SK-N-SH treated with all-trans-retinoic acid at 6 μM for 48 hours (cell line): ENCODE measurements at places on chromosomes 7 and 10.

DNA sequence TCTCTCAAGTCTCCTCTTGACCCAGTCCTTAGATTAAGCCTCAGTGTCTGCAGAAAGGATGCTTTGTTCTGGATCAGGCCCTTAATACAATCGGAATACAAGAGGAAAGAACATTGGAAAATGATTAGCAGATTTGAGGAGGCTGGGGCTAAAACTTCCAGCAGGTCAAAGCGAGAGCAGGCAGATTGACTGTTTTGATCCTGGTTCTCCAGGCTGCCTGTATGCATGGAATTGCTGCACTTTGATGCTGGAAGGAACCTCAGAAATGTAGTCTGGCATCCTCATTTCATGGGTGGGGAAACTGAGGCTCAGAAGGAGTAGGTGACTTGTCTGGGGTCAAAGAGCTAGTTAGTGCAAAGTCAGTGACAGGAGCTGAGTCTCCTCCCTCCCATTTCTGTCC lies 202.8 kb downstream of the EMX2 start:
- ATAC-seq: no peak

GRCh38 chr7:27315066-27315465 lies 72.5 kb downstream of the EVX1 start:
- no peak for ATAC-seq

- no peak for ATAC-seq
Observed at GRCh38 chr10:88313878-88314277, 269.2 kb downstream of the RNLS start.

GRCh38 chr10:78754269-78755062 lies 314.3 kb upstream of the ZMIZ1 start:
- peak; percentile 65 for ATAC-seq

GRCh38 chr7:150742286-150742968 lies 5.2 kb downstream of the GIMAP5 start:
- ATAC-seq: no peak

DNA sequence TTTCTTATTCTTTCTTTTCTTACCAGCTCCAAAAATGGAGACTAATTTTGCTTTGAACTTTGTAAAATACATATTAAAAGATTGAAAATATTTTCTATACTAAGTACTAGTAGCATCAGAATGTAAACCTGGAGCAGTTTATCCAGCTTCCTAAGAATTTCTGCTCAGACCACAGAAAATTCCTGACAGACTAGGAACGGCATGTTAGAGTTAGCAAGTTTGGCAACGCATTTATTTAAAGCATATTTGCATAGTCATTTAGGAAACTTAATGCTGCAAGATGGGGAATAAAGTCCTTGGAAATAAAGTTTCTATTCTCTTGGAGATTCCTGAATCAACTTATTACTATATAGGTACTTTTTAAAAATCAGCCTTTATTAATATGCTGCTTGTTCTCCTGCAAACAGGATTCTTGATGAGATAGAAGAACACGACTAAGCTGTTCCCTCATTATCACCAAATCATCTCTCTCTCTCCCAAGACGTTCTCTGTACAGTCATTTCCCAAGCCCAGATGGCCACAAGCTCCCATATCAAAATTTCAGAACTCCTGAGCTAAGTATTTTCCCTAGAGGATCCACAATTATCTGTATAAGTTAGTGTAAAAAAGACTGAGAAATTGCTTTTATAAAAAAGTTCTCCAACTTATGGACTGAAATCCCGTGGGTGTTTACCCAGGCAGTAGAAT lies 305.8 kb upstream of the NEBL start:
- no peak for ATAC-seq

DNA sequence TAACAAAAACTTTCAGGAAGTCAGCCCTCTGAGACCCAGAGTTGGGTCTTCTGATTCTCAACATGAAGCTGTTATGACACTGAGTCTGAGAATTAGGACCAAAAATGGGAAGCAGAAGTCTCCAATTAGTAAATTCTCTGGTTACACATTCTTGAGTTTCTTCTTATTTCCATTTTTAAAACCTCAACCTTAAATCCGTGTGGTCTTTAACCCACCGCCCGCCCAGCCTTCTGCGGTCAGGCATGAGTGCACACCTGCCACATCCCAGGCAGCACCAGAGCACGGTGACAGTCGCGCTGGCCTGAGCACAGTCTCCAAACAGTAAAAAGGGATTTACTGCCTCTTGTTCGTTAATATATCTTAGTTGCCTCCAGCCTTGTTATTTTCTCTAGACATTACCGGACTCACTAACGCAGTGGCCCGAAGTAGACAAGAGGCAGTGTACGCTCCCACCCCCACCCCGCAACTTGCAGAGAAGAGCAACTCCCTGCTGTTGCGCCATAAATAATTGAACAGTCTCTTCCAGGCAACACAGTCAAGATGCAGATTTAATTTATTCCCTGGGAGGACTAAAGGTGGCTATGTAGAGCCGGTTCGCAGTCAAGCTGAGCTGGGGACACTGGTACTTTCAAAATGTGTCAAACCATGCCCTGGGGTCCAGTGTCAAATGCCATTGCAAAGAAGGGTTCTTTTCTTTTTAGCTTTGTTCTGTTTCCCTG lies 147.0 kb upstream of the CELF2 start:
- no peak for ATAC-seq

- no peak for ATAC-seq
Observed at GRCh38 chr7:28582226-28582625, 169.9 kb downstream of the CREB5 start.

GRCh38 chr10:14605231-14605925 lies 169.3 kb downstream of the FAM107B start:
- peak; percentile 16 for ATAC-seq

GRCh38 chr10:49837685-49838084 lies 75.6 kb upstream of the OGDHL start:
- ATAC-seq: no peak

DNA sequence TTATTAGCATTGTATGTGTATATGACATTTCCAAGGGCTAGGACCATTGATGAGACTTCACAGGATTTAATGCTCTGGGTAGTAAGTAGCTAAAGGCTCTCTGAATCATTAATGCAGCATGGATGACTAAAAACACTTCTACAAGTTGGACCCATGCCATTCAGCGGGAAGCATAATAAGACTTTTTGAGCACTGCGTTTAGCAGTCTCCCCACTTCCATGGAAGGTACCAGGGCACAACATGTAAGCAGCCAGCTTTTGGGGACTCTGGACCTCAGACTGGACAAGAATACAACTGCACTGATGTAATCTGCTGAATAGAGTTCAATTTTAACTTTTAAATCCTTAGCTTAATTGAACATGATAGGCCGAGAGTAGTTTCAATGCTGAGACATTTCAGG lies 191.7 kb upstream of the IMMP2L start:
- ATAC-seq: no peak; the same call in 2 of the 3 replicates

DNA sequence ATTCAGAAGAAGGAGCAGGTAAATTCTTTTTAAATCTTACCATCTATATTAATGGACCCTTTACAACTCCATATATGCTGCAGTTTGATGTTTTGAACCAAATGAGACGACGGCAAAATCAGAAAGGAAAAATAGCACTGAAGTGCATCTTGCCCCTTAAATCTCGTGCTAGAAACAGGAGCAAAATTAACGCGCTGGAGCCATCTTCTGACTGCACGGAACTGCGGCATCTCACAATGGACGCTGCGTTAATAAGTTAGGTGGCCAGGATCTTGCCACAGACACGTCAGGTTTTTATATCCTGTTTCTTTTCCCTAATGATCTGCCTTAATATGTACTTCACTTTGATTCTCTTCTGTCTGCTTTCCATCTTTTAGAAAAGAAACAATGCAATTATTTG lies 354.5 kb downstream of the TFEC start:
- ATAC-seq: peak; percentile 57

DNA sequence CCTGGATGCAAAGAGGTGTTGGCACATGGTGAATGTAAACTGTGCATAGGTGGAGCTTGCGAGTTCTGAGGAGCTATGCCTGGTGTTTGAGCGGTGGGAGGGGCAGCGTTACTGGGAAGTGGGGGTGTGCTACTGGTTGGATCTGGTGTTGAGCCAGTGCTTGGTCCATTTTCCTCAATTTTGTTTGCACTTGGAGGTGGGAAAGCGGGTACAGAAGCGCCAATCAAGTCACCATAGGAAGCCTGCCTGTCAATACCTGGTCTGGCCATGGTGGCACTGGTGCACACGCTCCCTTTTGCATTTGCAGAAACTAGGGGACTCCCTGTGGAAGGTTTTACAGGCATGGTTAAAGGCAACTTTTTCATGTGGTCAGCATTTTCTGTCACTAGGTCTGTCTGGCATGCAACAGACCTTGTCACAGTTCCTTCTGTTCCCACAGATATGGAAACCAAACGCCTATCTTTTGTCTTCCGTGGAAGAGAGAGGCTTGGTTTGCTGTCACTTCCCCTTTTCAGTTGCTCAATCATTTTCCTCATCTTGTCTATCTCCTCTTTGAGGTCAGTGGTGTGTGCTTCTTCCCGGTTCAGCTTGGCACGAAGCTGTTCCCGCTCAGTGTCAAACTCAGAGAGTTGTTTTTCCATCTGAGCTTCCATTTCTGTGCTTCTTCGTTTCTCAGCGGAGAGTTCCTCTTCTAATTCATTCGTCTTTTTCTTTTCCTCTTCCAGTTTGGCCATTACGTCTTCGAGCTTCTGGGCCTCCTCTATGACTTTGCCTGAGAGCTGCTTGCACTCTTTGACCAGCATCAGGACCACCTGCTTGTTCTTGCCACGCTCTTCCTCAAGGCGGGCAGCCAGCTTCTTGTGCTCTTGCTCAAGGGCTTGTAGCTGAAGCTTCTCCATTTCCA lies 81.1 kb downstream of the CTTNBP2 start:
- ATAC-seq: peak; percentile 44; the same call in 2 of the 3 replicates

DNA sequence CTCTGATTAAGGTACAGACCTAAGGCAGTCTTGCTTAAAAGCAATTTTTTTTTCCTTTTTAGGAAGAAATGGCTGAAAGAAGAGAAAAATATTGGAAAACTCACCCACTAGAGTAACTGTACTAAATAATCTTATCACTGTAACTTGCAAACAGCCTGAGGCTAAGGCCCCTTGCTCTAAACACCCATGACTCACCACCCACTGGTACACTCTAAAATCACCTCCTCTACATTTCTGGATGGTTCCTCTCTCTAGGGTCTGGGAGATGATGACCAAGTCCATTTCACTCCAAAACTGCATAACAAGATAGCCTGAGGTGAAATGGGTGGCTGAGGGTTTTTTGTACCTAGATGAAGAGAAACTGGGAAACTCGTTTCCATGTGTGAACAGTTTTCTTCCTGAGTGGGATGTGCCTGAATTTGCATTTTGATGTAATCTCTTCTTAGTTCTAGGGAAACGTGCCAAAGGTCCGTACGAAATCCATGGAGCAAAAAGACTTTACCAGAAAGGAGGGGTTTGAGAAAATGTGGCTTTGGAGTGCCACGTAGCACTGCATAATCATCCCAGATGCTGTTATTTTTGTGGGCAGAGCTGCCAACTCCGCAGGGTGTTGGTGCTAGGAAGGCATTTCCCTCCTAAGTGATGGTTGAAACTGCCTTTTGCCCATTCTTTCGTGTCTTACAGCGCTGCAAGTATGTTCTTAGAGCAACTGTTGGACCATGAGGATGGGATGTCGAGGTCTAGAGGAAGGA lies 113.5 kb upstream of the C10orf90 start:
- ATAC-seq: no peak

DNA sequence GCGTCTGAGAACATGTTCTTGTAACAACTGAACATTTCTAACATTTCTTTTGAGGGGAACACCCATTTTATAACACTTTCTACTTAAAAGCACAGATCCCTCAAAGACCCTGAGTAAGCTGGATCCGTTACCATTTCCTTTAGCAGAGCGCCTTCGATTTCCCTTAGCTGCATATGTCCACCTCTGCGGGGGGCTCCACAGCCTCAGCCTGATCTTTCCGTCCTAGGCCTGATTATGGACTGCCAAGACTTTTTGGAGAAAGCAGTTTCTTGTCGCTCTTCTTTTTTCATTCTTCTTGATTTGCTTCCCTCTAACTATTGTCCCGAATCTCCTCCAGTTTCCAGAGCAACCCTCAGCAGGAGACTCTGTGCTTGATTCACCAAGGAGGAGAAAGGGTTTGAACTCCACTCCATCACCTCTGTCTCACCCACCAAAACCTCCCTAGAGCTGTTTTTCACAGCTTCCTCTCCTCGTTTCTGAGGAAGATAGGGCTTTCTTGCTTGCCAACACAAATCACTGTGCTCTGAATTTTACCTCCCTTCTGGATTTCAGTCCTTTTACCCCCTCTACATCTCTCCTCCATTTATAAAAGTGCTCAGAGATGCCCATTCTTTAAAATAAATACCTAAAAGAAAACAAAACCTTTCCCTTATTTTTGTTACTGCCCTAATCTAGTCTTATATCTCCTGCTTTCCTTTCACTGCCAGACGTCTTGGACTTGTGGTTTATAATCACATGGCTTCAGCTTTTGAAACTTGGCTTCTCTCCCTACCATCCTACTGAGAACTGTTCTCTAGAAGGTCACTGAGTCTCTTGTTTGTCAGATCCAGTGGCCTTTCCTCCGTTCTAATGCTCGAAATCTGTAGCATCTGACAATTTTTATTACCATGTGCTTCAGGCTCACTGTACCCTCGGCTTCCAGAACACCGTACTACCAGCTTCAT lies 30.5 kb upstream of the ZRANB1 start:
- peak; percentile 32; the same call in 1 of the 3 replicates for ATAC-seq

GRCh38 chr7:128030654-128031611 lies at the start of gene LRRC4:
TSS of gene LRRC4 (minus strand) at chr7:128031437. CDS start at chr7:128030640, 797 bp downstream.
- ATAC-seq: peak; percentile 64

- no peak for ATAC-seq
Observed at GRCh38 chr10:120584786-120585185, 127.8 kb downstream of the PLPP4 start.

DNA sequence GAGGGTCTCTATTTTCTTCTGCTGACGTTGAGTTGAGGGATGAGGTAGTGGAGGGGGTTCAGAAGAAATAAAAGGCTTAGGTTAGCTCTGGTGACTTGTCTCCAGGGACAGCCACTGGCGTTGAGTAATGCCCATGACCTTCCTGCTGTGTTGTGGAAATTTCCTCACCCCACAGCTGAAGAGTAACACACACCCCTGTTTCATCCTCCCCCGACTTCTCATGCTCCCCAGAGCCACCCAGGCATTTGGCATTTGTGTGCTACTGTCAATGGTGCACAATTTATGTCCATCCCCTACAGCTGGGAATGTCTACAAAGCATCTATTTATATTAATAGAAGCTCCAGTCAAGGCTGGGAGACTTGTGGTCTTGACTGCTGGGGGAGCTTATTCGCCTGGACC lies 4.7 kb upstream of the TMEM72 start:
- ATAC-seq: no peak

DNA sequence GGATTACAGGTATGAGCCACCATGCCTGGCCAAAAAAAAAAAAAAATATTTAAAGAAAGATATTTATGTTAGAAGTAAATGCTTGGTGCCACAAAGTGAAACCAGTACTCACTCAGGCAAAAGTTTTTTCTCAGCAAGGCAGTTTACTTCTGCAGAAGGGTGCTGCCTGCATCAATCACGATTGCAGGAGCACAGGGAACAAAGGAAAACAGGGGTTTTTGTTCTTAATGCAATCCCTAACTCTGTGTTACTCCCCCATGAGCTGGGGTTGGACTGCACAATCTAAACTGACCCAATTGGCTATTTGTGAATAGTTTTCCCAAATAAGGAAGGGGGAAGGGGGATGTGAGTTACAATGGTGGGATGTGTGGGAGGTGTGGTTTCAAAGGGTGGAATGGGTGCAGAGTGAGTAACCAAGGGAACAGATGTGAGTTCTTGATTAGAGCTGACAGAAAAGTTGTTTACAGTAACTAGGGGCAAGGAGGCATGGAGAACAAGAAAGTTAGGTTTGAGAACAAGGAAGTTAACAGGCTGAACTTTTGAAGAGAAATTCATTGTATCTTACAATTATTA lies 255.4 kb downstream of the TYW1 start:
- no peak for ATAC-seq

GRCh38 chr10:48258105-48258504 lies 16.4 kb downstream of the FRMPD2 start:
- no peak for ATAC-seq

GRCh38 chr7:102817616-102818573 lies 69.1 kb downstream of the FAM185A start:
- no peak for ATAC-seq

- ATAC-seq: no peak
Observed at GRCh38 chr7:196283-196682, 3.9 kb downstream of the FAM20C start.
